ENCODE measurements at places on chromosomes 4 and X. TPM values are rescaled to one million over a fixed set of nuclear protein-coding genes. Genes with fewer than 3 reads are reported as not detected.

The NEIL3 gene
- total RNA-seq, result 0.39 TPM

The SCML2 gene
- 1.2 TPM for total RNA-seq

The ZNF595 gene
- 8.7 TPM for total RNA-seq

The CYP4V2 gene
- total RNA-seq, result 16.9 TPM

The GAGE1 gene
- not detected for total RNA-seq

The QRFPR gene
- total RNA-seq, result not detected

The EGF gene
- not detected for total RNA-seq

The SSX1 gene
- total RNA-seq, result not detected

The MEPE gene
- total RNA-seq, result not detected

The UGT2A3 gene
- not detected for total RNA-seq

The FAT1 gene
- 97.8 TPM for total RNA-seq

The SH2D1A gene
- not detected for total RNA-seq

The NAP1L2 gene
- not detected for total RNA-seq

The COX7B2 gene
- not detected for total RNA-seq

The SSX2 gene
- total RNA-seq, result not detected

The DUSP9 gene
- 0.12 TPM for total RNA-seq

The HMGB2 gene
- total RNA-seq, result 28.9 TPM

The SLC34A2 gene
- not detected for total RNA-seq

The TMSB15A gene
- total RNA-seq, result 0.56 TPM

The RPA4 gene
- 0.20 TPM for total RNA-seq

The UCP1 gene
- total RNA-seq, result not detected

The SMIM31 gene
- total RNA-seq, result not detected

The FATE1 gene
- total RNA-seq, result 0.75 TPM

The PDCL2 gene
- not detected for total RNA-seq

The GPAT3 gene
- 1.5 TPM for total RNA-seq

The PPP1R2C gene
- total RNA-seq, result not detected

The SCRG1 gene
- 0.25 TPM for total RNA-seq

The HS3ST1 gene
- 0.49 TPM for total RNA-seq

The USP53 gene
- total RNA-seq, result 18.9 TPM

The PLXNB3 gene
- 0.94 TPM for total RNA-seq

The MAGT1 gene
- total RNA-seq, result 47.1 TPM

The IL21 gene
- total RNA-seq, result not detected

The SERPINA7 gene
- not detected for total RNA-seq

The HSD17B13 gene
- total RNA-seq, result not detected

The CASP3 gene
- total RNA-seq, result 31.1 TPM

The FGF13 gene
- not detected for total RNA-seq

The TEX13C gene
- total RNA-seq, result not detected

The UTP14A gene
- 17.9 TPM for total RNA-seq

The ADGRG2 gene
- 0.37 TPM for total RNA-seq

The MAGEA12 gene
- not detected for total RNA-seq

The MCF2 gene
- not detected for total RNA-seq

The CXCL5 gene
- total RNA-seq, result 3.4 TPM

The UFSP2 gene
- total RNA-seq, result 20.9 TPM

The HELT gene
- total RNA-seq, result not detected

The MAGEB1 gene
- not detected for total RNA-seq

The TBC1D8B gene
- total RNA-seq, result 9.2 TPM

The GAGE12F gene
- not detected for total RNA-seq

The CENPVL2 gene
- total RNA-seq, result not detected

The CT45A5 gene
- not detected for total RNA-seq

Data from cardiac ventricle fibroblast (primary cell).